ENCODE measurements at places on chromosomes 3 and 15.

GRCh38 chr15:62719316-62719715 is 323.2 kb upstream of the TPM1 start:
- DNase-seq = no peak

DNA sequence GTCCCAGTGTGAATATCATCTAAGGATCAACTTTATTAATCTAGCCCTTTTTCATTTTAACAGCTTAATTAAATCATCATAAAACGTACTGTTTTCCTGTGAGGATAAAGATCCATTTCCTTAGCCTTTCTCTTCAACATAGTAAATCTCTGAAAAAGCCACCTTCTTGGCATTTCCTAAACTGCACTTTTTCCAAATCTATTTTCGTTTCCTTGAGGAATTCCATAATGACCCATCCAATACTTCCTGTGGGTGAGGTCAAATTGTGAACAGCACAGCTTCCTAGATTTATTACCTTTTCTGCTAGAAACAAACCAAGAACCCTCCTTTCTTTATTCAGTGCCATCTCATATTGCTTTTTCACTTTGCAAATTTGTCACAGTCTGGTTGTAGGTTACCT is 129.4 kb upstream of the CNTN4 start:
- DNase-seq = no peak

DNA sequence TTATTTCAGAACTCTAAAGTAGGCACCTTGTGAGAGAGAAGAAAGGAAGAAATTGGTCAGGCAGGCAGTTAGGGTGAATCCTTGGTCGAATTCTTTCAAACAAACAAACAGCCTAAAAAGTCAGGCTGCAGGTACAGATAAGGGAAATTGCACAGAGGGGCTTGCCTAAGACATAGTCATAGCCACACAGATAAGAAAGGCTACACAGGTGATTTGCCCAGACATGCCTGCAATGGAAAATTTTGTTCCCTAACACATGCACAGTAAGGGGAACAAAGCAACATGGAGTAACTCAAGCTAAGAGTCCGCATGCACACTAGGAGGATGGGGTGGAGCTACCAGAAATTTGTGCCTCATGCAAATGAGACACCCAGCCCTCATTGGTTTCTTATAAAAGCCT is 91.4 kb upstream of the TUSC7 start:
- no peak for DNase-seq

DNA sequence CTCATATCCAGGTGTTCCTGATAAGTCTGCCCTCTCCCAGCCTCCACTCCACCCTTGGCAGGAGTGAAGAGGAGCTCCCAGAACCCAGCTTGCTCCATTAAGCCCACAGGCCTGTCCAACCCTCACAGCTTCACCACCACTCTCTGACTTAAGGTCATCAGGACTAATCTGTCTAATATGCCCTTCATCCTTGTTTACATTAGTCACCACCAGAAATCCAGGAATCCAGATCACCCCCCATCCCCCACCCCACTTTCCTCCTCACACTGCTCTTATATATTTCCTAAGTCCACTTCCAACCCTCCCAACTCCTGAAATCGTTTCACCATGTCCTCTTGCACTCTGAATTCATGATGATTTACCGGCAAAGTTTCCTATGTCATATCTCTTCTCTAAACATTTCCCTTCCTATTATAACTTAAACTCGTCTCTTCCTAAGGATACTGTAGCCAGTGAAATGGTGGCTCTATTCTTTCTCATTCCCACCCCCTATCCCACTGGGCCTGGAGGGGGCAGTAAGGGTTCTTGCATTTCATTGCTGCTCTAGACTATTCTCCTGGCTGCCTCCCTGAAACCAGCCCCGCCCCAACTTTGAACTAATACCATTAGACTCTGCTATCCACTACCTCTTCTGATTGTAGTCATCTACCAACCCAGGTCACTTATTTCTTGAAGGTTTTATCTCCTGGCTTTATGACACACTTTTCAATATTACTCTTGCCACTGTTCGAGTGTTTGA is 43.4 kb downstream of the PPP2R3A start:
- DNase-seq = no peak

DNA sequence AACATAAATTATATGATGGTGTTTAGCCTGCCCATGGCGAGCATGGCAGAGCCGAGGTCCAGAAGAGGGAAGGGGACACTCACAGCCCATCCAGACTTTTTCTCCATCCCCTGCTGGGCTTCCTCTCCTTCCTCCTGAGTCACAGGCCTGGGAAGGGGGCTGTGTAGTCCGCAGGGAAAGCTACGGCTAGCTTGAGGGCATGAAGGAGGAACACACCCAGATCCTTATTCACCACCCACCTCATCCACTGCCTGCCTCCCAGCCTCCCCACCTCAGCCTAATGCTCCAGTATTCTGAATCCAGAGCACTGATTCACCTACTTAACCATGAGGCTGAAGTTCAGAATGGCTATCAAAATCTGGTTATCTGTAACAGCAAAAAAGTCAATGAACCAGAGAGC is 97.8 kb downstream of the OXNAD1 start:
- no peak for DNase-seq

GRCh38 chr3:144128108-144128892 is 156.7 kb downstream of the DIPK2A start:
- no peak for DNase-seq

DNA sequence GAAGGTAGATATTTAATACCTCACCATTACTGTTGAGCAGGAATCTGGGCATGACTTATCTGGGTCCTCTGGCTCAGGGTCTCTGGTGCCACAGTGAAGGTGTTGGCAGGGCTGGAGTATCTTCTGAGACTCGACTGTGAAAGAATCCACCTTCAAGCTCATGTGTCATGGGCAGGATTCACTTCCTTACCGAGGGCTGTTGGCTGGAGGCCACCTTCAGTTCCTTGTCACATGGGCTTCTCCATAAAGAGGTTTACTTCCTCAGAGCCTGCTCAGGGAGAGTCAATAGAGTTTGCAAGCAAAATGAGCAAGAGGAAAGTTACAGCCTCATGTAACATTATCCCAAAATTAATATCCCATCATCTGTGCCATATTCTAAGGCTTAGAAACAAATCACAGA is 459.5 kb downstream of the NR2F2 start:
- DNase-seq = peak; percentile 31

DNA sequence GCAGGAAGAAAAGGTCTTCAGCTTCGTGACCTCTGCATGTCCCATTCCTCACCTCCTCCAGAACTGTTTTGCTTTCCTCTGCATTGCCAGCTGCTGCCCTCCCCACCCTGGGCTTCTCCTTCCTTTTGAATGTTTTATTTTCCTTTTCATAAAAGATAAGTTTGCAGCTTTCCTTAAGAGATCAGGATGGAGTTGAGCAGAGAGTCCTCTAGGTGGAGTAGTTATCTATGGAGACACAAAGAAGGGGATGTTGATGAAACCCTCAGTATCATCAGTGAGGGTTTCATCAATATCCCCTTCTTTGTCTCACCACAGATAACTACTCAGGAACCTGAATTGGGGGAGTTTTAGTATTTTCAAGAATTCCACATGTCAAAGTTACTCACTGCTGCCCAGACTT is 19.0 kb upstream of the SLC25A36 start:
- DNase-seq = peak; percentile 6

DNA sequence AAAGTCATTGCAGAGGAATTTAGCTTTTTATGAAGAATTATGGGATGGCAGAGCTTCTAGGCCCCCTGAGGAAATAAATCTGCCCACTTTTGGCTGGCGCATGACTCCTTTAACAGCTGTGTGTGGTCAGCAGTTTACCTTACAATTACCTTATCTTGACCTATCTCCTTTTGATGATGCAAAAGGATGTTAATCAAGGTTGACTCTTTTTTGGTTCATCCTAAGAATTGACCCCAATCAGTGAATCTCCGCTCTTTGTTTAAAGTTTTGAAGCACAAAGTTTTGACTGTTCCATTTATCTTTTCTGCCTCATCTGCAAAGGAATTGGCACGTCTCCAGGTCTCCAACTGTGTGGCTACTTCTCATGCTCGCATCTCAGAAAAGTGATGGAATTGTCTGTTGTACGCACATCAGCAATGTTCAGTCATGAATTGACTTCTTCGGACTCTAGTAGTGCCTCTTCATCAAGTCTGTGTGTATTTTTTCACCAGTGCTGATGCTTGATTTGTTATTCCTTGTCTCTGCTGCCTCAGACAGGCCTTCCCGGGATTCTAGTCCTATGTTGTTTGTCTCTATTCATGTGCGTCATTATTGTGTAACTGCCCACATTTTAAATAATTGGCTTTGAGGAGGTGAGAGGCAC is 196.2 kb upstream of the CFAP20DC start:
- no peak for DNase-seq

DNA sequence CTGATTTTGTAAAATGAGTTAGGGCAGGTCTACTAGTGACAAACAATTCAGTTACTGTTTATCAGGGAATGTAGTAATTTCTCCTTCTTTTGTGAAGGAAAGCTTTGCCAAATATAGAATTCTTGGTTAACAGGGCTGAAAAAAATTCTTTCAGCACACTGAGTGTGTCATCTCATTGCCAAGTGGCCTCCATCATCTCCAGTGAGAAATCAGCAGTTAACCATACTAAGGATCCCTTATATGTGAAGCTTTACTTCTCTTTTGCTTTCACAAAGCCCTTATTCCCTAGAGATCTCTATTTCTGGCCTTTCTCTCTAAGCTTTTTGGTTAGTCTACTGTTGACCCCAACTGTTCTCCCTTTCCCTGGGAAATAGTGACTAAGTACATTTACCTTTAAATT is 269.1 kb downstream of the SCAPER start:
- no peak for DNase-seq
